ENCODE measurements at places on chromosomes 11 and 22.

DNA sequence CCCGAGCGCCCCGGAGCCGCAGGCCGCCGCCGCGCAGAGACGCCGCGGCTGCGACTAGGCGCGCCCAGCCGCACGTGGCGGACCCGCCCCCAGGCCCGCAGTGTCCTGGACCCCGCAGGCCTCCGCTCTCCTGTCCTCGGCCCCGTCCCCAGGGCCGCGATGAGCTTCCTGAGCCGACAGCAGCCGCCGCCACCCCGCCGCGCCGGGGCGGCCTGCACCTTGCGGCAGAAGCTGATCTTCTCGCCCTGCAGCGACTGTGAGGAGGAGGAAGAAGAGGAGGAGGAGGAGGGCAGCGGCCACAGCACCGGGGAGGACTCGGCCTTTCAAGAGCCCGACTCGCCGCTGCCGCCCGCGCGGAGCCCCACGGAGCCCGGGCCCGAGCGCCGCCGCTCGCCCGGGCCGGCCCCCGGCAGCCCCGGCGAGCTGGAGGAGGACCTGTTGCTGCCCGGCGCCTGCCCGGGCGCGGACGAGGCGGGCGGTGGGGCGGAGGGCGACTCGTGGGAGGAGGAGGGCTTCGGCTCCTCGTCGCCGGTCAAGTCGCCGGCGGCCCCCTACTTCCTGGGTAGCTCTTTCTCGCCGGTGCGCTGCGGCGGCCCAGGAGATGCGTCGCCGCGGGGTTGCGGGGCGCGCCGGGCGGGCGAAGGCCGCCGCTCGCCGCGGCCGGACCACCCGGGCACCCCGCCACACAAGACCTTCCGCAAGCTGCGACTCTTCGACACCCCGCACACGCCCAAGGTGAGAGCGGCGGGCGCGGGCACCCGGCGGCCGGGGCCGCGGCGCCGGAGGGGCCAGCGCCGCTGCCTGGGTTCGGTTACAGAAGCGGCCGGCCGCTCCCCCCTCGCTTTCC, 528 bp downstream of the WEE1 start:
- no peak for DNase-seq

- no peak for DNase-seq
Observed at GRCh38 chr11:34278693-34279297, 79.0 kb downstream of the ABTB2 start.

DNA sequence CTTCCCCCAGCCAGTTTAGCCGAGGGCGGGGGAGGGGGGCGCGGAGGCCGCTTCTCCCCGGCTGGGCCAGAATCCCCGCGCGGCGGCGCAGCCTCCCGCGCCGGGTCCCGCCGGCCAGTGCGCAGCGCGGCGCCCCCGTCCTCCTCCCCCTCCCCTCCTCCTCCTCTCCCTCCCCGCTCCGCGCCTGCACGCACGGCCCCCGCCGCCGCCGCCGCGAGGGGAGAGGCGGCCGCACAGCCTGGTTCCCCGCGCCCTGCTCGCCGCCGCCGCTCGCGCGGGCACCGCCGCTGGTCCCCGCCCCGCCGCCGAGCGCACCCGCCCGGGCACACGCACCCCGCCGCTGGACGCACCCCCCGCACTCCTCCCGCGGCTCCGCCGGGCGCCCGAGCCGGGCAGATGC, at the start of gene FLRT1:
TSS of gene FLRT1 (plus strand) at position 356 of the 400 bp plus-strand sequence. CDS start 80,337 bp downstream, outside the sequence.
- no peak for DNase-seq

DNA sequence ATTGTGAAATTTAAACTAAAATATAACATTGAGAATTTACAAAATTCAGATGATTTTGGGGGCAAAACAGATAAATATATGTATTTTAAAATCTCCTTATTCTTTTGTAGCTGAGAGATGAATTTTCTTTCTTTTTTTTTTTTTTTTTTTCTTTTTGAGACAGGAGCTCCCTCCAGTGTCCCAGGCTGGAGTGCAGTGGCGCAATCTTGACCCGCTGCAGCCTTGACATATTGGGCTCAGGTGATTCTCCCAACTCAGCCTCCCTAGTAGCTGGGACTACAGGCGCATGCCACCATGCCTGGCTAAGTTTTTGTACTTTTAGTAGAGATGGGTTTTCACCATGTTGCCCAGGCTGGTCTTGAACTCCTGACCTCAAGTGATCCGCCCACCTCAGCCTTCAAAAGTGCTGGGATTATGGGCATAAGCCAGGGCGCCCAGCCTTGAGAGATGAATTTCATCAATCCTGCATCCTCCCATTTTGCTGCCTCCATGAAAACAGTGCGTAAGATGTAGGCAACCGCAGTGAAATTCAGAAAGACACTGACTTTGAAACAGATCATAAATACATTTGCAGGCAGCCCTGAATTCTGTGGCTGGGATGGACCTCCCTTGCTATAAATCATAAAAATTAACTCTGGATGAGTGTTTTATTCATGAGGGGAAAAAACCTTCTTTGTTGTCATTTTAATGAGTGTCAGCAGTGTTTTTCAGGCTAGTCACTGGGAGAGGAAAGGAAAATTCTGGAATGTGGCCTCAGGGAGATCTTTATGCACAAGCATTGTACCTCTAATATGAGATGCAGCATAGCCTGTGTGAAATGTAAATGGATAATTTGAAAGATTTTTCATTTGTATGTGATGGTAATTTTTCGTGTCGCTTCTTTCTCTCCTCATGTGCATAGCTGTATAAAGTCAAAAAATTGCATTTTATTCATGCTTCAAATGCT, 14.4 kb downstream of the ELMOD1 start:
- DNase-seq = no peak

DNA sequence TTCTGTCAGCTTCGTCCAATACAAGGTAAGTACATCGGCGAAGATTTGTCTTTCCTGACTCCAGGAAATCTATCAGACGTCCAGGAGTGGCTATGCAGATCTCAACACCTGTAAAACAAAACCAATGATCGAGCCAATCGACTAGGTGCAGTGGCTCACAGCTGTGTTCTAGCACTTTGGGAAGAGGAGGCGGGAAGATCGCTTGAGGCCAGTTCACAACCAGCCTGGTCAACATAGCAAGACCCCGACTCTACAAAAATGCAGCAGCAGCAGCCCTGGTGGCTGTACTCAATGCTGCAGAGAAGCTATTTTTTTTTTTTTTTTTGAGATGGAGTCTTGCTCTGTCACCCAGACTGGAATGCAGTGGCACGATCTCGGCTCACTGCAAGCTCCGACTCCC, 11.2 kb downstream of the DDX17 start:
- no peak for DNase-seq

- DNase-seq = no peak
Observed at GRCh38 chr22:17957693-17958092, 66.7 kb downstream of the MICAL3 start.

DNA sequence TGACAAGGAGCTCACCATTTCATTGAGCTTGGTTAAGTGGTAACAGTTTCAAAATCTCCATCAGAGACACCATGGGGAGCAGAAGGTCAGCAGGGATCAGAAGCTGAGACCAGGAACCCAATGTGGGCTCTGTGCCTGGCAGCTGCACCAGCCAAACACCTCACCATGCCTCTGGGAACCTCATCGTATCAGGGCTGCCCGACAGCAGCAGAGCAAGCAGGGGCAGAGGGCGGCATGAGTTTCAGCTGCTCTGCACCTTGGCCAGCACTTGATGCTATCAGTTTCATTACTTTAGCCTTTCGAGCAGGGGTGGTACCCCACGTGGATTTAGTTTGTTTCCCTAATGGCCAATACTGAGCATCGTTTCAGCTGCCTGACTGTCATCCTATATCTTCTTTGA, 77.8 kb downstream of the DGCR2 start:
- DNase-seq = no peak

- no peak for DNase-seq
Observed at GRCh38 chr11:76738618-76739240, 44.4 kb upstream of the TSKU start.

GRCh38 chr11:110761991-110762390, 49.8 kb upstream of the ARHGAP20 start:
- DNase-seq = no peak

- no peak for DNase-seq
Observed at GRCh38 chr11:130213143-130213978, 53.8 kb downstream of the ST14 start.

DNA sequence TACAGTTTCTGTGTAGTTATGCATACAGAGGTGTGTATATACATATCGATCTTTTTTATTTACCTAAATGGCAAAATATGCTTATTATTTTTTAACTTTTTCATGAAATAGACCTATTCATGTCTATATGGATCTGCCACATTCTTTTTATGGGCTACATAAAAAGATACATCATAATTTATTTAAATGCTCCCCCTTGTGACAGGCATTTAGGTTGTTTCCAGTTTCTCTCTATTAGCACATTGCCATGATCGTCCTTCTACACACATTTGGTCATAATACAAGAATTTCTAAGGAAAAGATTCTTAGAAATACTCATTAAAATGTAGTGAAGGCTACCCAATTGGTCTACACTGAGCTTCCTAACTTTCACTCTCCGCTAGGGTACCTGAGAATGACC, 1067.4 kb downstream of the OPCML start:
- DNase-seq = no peak

- DNase-seq = peak; percentile 51
Observed at GRCh38 chr11:27124514-27125264, 84.1 kb downstream of the BBOX1 start.

DNA sequence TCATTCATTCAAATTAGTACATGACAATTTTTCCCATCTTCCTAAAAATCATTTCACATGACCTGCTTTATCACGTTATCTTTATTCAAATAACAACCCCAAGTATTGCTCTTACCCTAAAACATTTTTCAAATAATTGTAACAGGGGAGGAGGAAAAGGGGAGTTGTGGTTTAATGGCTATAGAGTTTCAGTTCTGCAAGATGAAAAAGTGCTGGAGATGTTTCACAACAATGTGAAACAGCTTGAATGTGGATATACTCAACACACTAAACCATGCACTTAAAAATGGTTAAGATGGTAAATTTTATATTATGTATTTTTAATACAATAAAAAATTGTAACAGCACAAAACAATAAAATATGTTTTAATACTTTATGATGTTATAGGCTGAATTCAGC, 161.6 kb upstream of the GUCY1A2 start:
- DNase-seq = no peak

- no peak for DNase-seq
Observed at GRCh38 chr11:73019449-73019848, 122.7 kb downstream of the FCHSD2 start.

DNA sequence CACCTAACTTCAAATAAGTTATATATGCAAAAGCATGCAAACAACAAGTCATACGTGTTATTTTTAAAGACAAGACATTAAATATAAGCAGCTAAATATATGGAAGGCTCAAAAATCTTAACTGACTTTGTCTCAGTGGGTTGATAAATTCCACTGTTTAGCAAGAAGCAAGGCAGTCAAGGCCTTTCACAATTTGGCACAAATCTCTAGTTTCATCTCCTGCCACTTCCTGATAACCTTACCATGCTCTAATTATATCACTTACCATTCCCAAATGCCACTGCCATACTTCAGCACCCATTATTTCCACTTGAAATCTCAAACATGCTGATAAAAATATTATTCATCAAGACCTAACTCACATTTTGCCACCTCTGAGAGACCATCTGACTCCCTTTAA, 24.8 kb downstream of the DCUN1D5 start:
- DNase-seq = no peak

DNA sequence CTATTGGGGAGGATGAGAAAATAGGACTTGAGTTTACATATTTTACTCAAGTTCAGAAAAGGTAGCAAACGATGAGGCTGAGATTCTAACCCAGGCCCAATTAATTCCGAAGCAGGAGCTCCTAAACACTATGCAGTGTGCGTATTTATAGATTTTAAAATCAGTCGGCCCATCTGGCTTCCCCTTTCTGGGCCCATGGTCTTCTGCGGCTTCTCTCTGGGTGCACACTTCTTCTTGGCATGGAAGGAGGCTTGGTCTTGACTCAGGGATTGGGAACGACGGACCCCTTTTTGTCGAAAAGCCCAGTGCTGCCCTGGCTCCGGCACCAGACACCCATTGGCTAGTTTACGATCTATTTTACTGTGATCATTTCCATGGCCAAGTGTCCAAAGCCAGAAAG, 1433.8 kb downstream of the BRD1 start:
- DNase-seq = no peak

- no peak for DNase-seq
Observed at GRCh38 chr11:76568139-76568538, 102.4 kb downstream of the LRRC32 start.

DNA sequence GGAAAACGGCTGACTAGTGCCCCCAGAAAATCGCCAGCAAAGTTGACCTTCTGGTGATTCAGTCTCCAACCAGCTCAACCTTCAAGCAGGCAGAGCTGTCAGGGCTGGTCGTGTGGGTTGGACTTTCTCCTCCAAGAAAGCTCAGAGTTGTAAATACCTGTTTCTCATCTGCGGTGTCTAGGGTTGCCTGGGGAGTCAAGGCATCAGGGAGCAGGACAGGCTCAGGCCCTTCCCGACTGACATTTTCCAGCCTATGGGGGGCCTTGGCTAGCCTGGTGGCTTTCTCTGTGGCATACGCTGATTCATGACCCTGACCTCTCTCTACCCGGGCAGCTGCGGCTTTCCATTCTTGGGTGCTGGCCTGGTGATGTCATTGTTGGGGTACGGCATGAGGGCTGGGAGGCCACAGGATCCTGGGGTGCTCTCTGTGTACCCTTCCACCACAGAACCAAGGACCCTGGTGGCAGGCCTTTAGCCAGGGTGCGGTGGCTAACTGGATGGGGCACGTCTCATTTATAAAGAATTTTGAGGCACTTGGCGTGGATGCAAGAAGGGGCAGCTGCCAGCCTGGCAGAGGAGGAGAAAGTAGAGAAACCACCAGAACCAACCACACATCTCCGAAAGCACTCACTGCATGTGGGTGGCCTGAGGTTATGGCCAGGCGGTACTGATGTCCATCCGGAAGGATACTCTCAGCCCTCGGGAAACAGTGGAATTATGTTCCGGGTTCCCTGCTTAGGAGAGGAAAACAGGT, 64.9 kb downstream of the BCR start:
- peak; percentile 82 for DNase-seq

- DNase-seq = no peak
Observed at GRCh38 chr11:92870196-92870832, 99.1 kb upstream of the MTNR1B start.

DNA sequence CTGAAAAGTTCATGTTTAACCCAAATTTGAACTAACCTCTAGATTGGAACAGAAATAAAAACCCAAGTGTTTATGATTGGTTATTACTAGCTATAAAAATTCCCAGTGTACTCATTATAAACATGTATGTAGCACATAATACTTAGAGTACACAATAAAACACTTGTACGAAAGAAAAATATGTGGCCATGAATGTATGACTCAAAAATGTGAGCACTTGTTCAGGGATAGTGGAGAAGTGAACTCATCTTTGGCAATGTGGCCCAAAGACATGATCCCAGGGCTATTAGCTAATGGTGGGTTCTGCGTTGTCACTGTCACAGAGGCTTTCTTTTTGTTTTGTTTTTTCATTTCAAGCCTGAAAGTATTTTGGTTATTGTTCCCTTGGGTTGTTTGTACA, 72.0 kb downstream of the PPFIBP2 start:
- peak; percentile 38 for DNase-seq

DNA sequence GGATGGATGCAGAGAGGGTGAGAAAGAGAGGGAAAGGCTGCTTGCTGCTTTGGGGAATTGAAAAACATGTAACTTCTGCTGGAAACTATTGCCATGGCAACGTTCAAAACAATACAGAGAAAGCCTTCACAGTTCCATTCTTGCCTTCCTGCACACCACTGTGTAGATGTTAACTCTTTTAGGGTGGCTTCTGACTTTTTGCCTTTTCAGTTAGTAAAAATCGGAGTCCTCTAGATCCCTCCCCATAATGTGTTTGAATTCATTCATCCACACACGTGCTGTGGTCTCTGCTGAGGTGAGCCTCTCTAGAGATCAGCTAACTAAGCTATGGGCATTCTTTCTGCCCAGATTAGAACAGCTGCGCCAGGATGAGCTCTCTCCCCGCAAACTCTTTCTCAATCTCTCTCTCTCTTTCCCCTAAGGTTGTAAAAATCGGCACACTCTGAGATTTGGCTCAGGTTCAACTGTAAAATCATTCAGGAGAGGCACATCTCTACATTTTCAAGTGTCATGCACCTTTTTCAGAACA, 1178.3 kb downstream of the LRRC4C start:
- DNase-seq = no peak

All from HFFc6 (cell line).